GM20000 (cell line): ENCODE measurements at places on chromosomes 3 and 15.

DNA sequence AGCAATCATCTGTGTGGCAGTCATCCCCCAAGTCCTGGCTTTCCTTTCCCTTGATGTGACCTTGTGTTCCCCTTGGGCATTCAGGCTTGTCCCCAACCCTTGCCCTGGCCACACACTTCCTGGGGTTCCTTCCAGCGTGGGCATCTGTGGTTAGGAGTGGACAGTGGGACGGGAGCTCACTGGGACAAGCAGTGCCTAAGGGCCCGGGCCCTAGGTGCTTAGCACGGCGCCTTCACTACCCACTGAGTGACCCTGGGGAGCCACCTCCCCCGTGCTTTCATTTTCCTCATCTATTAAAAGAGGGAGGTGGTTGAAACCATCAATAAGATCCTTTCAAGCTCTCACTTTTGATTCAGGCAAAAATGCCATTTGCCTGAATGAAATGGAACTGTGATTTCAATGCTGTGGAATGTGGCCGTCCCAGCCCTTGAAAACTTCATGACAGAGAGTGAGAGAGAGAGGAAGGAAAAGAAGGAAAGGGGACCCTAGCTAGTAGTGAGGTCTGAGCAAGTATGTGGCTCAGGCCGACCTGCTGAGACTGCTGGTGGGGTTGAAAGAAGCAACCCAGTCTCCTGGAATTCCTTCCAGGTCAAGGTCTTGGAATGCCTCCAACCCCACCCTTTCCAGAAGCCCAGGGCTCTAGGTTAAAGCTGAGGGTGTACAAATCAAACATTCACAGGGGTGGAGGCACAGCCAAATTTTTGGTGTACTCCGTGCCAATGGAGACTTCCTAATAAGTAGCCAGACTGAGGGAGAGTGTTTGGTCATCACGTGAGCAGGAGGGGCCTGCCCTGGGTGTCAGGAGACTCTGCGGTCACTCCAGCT is 302.9 kb downstream of the TLE3 start:
- DNase-seq = no peak

DNA sequence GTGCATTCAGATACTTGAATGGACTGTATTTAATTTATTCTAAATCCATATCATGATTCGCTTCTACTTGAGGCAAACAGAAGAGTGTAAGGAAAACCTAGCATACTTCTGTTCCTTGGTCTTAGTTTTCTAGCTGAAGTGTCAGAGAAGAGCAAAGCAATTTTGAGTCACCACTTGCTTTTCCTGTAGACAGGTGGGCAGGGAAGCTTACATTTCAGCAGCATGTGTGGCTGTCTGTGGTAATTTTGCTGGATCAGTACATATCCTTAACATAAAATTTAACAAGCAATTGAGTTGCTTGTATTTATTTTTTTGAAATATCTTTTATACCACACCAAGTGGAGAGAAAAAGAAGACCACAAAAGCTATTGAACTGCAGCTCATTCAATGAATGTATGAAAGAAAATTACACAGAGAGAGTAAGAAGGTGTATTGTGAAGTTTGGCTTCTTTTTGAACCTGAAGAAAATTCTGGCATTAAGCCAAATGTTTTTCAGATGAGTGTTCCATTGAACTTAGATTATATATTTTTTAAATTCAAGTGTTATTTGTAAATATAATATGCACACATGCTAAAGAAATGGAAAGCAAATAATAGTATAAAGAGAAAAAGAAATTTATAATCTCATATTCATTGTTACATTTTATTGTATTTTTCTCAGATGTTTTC is 747.6 kb downstream of the NAALADL2 start:
- DNase-seq = no peak

DNA sequence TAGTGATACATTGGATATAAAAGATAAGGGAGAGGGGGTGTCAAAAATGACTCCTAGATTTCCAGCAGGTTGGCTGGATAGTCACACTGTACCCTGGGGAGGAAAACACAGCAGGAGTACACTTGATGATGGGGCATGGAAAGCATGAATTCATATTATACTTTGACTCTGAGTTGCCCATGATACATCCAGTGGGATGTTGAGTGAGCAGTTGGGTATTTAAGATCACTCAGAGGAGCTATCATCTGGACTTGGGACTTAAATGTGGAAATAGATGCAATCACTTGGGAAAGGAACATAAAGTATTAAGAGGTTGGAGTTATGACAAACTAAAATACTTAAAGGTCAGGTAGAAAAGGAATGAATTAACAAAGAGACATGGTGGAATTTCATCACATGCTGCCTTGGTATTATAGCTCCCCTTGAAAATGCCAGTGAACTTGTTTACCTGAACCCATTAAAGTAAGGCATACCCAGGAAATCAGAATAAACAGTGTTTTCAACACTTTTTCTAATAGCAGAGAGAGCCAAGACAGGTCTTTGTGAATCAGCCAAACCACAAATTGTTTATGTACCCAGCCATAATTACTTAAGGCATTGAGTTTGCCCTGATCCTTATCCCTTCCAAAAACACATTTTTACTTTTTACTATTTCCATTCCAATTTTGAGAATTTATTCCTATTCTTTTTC is 49.9 kb upstream of the ABI3BP start:
- DNase-seq = no peak

- DNase-seq = no peak
These were observed 102.8 kb downstream of the FRMD5 start for GRCh38 chr15:44092221-44092620.

DNA sequence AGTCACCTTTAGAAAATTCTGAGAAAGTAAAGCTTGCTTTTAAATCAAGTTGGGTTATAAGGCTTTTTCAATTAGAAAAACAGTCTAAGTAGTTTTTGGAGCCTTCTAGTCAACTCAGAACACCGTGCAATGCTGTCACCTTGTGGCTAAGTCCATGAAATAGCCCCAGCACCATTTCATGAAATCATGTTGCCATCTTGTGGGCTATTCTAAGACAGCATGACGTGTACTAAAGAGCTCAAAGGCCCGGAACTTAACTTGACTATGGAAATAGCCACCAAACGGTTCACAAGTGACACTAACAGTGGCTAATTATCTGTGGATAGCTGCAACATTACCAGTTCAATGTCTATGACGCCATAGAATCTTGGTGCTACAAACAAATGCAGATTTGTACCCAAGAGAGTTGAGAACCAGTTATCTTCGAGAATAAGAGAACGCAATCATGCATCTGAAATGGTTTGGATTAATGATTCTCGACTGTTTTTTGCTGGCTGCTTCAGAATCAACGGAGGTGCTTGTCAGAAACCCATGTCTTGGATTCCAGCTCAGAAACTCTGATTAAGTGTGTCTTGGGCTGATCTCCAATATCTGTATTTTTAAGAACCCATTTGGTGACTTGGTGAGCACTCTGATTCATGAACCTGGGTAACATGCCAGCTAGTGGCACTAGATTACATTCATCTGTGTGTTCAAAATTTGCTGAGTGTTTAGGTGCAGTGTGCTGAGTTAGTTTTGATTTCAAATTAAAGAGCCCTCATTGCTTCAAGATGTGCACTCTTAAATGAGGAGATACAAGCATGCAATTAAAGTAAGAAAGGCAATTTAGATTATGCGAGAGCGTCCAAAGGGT is 111.2 kb upstream of the MCTP2 start:
- peak; percentile 61 for DNase-seq

DNA sequence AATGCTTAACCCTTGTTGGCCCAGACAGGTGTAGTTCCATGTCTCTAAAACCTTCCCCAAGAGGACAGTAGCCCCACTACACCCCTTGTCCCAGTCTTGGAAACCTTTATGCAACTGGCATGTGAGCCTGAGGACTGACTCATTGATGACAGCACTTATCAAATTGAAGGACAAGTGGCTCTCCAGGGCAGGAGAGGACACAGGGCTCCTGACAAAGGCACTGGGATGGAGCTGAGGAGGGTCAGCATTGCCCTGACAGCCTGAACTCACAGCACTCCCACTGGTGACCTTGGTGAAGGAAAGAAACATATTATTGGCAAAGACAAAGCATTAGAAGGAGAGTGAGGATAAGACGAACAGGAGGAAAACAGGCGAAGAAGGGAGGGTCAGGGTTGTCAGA is 139.9 kb downstream of the EPHB1 start:
- no peak for DNase-seq
